H9 (cell line): ENCODE measurements at places on chromosomes 11 and 22. TPM values are rescaled to one million over a fixed set of nuclear protein-coding genes. Genes with fewer than 3 reads are reported as not detected.

DNA sequence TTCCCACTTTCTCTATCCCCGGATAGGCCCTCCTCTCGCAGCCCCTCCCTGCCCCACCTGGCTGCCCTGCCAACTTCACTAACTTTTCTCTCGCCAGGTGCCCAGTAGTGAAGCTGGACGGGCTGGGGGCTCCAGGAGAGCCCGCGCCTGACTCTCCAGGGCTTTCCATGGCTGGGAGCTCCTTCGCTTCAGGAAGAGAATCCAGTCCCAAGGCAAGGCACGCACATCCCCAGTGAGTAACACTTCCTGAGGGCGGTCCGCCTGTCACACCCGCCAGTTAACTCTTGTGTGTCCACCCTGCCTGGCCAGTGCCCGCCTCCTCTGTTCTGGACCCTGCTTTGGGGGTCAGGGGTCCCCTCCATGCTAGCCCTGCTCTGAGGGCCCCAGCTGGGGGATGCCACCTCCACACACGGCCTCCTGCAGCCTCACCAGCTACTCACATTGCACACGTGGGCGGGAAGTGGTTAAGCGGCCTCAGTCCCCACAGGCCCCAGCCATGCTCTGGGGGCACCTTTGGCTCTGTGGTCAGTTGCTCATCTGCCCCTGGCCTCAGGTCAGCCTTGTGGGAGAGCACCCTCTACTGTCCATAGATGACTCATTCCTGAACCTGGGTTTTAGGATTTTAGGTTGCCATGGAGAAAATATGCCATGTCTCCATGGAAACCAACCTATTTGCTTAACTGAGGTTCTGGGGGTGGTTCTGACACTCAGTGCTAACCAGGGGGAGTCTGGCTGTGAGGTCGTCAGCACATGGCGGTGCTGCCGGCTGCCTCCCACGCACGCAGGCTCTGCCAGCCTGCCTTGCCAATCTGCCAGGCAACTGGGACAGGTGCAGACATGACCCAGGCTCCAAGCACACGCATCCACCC is at the start of gene RIN1:
RIN1 (minus strand) TSS at position 201 of the 869 bp plus-strand sequence; CDS start at position 169, 32 bp downstream.
- H3K27ac ChIP-seq: no peak within 1 kb of the TSS
- H3K4me1 ChIP-seq: no peaks in the 10 kb centered on the region
- H3K36me3 ChIP-seq: peaks cover 20% of the 10 kb centered on the region
- H3K27me3 ChIP-seq: no peaks in the 10 kb centered on the region; the same call in 1 of the 2 replicates
- peak within 1 kb of the TSS; percentile 83 for H3K4me3 ChIP-seq

DNA sequence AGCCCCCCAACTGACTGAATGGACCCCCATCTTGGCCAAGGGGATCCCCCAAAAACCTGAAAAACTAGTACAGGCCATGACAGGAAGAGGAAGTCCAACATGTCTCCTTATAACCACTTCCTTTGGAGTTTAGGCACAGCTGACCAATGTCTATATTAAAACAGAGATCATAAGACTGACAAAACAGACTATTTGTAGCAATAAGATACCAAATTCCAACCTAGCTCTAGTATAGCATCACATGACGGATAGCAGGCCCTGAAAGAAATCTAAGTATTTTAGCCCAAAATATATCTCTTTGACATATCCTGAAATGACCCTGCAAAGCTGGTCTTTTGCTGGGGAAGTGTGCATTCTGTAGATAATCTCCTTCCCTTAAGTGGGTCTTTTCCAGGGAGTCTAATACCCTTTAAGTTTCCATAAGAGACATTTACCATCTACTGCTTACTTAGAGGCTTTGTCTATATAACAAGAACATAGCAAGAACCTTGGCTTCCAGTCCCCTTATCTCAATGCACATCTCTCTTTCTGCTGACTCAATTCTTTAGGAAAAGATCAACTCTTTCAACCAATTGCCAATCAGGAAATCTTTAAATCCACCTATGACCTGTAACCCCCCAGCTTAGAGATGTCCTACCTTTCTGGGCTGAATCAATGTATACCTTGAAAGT is 34.9 kb upstream of the ACER3 start:
- peaks cover 11% of the 10 kb centered on the region; the same call in 1 of the 2 replicates for H3K36me3 ChIP-seq
- no peak for DNase-seq
- no peak overlapping the region for H3K4me3 ChIP-seq

- H3K27me3 ChIP-seq: no peaks in the 10 kb centered on the region
- no peaks in the 10 kb centered on the region; the same call in 1 of the 2 replicates for H3K4me1 ChIP-seq
- no peaks in the 10 kb centered on the region for H3K36me3 ChIP-seq
These were observed 37.8 kb downstream of the PLEKHA7 start for GRCh38 chr11:16976379-16976778.

- H3K36me3 ChIP-seq: peaks cover 18% of the 10 kb centered on the region
- no peak overlapping the region for H3K4me3 ChIP-seq
- no peaks in the 10 kb centered on the region; the same call in 1 of the 2 replicates for H3K4me1 ChIP-seq
- DNase-seq: no peak
- H3K27ac ChIP-seq: no peak overlapping the region
These were observed 25.0 kb upstream of the KRTAP5-7 start for GRCh38 chr11:71502026-71502425.

GRCh38 chr11:110053848-110054414 is 39.3 kb upstream of the ZC3H12C start:
- no peak overlapping the region for H3K4me3 ChIP-seq
- H3K27ac ChIP-seq: no peak overlapping the region
- peaks cover 9% of the 10 kb centered on the region for H3K36me3 ChIP-seq
- H3K4me1 ChIP-seq: no peaks in the 10 kb centered on the region

DNA sequence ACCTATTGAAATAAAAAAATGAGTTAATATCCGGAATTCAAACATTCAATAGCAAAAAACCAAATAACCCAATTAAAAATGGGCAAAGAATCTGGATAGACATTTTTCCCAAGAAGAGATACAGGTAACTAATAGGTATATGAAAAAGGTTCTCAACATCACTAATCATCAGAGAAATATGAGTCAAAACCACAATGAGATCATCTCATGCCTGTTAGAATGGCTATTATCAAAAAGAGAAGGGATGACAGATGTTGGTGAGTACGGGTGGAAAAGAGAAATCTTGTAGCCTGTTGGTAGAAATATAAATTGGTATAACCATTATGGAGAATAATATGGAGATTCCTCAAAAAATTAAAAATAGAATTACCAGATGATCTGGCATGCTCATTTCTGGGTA is 26.9 kb upstream of the OR6M1 start:
- no peak overlapping the region for H3K27ac ChIP-seq
- H3K4me1 ChIP-seq: no peaks in the 10 kb centered on the region
- H3K4me3 ChIP-seq: no peak overlapping the region
- H3K27me3 ChIP-seq: no peaks in the 10 kb centered on the region
- no peak for DNase-seq
- peaks cover 3% of the 10 kb centered on the region for H3K36me3 ChIP-seq

DNA sequence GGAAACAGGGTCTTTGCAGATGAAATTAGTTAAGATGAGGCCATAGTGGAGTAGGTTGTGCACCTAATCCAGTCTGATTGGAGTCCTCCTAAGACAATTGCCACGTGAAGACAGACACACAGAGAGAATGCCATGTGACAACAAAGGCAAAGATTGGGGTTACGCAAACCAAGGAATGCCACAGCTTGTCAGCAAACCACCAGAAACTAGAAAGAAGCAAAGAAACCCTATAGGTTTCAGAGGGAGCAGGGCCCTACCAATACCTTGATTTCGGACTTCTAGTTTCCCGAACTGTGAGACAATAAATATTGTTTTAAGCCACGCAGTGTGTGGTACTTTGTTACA is 8.2 kb upstream of the LAYN start:
- no peaks in the 10 kb centered on the region for H3K27me3 ChIP-seq
- no peak overlapping the region for H3K27ac ChIP-seq
- H3K4me1 ChIP-seq: no peaks in the 10 kb centered on the region
- no peak for DNase-seq
- no peak overlapping the region for H3K4me3 ChIP-seq

- no peak overlapping the region for H3K4me3 ChIP-seq
- H3K27me3 ChIP-seq: no peaks in the 10 kb centered on the region
- peaks cover 4% of the 10 kb centered on the region; the same call in 1 of the 2 replicates for H3K4me1 ChIP-seq
- no peaks in the 10 kb centered on the region for H3K36me3 ChIP-seq
- no peak overlapping the region for H3K27ac ChIP-seq
- DNase-seq: no peak
These were observed 38.4 kb downstream of the ZC3H12C start for GRCh38 chr11:110131386-110132123.

DNA sequence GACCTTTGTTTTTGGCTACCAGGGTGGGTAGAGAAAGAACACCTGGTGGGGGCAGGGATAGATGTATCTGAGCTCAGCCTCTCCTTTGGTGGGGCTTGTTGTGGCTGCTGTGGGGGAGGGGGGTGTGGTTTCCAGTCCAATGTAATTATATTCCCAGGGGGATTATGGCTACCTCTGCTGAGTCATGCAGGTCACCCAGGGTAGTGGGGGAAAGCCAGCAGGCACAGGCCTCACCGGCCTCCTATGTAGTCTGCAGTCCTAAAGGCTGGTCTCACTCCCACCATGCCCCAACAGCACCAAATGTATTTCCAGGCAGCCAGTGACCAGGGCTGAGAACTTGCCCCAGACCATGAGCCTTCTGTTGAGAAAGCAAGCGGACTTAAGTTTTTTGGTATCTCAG is 119.6 kb downstream of the DYNC2H1 start:
- peaks cover 3% of the 10 kb centered on the region; the same call in 1 of the 2 replicates for H3K4me1 ChIP-seq
- no peak overlapping the region for H3K4me3 ChIP-seq
- H3K36me3 ChIP-seq: peaks cover 2% of the 10 kb centered on the region

GRCh38 chr11:68297812-68298658 is 14.4 kb upstream of the LRP5 start:
- no peaks in the 10 kb centered on the region for H3K27me3 ChIP-seq
- no peaks in the 10 kb centered on the region; the same call in 1 of the 2 replicates for H3K4me1 ChIP-seq
- no peak overlapping the region for H3K27ac ChIP-seq
- no peaks in the 10 kb centered on the region for H3K36me3 ChIP-seq
- DNase-seq: peak; percentile 85

DNA sequence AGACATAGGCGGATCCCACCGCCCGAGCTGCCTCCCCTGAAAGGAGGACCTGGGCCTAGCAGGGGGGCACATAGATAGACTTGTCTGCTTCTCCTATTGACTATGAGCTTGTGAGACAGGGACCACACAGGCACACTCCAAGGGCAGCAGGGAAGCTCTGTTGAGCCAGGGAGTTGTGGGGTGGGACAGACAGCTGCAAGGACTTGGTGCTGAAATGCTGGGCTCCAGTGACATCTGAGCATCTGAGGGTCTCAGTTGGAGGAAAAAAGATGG is 53.4 kb upstream of the ANO1 start:
- no peaks in the 10 kb centered on the region for H3K36me3 ChIP-seq
- no peak overlapping the region for H3K27ac ChIP-seq
- H3K27me3 ChIP-seq: no peaks in the 10 kb centered on the region

- no peak overlapping the region for H3K27ac ChIP-seq
- peaks cover 9% of the 10 kb centered on the region; the same call in 1 of the 2 replicates for H3K27me3 ChIP-seq
- peak; percentile 51 for DNase-seq
- no peaks in the 10 kb centered on the region for H3K4me1 ChIP-seq
- H3K36me3 ChIP-seq: peaks cover 4% of the 10 kb centered on the region
These were observed 32.9 kb upstream of the RELT start for GRCh38 chr11:73343076-73343873.

DNA sequence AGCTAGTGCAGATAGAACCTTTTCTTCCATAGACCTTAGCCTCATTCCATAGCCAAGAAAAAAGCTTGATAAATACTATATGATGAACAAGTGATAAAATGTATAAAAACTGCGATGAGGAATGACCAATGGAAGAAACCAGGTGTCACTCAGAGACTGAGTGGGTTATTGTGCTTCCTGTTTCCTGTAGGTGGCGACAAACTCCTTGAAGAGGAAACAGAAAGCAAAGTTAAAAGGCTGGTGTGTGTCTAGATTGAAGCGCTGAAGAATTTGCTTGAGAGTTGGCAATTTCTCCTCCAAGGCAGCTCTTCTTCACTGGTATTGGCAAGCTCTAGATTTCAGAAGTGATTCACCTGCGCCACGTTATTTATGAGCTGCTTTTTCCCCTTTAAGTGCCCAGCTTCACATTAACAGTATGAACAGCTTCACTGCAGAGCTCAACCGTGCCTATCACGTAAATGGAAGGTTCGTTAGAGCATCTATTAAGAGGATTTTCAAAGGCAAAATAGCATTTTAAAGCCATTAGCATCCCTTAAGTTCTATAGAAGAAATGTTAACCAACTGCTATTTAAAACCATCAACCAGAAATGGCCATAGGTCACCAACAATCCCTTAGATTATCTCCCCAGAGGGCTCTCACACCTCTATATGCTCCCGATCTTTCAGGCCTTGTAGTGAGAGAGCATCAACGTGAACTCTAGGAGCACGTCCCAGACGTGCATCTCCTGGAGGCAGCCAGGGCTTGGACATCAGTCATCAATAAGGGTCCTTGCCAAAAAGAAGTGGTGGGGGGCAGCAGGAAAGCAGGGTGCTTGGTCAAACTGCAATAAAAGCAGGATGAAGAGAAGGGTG is 179.4 kb downstream of the CADM1 start:
- no peaks in the 10 kb centered on the region for H3K27me3 ChIP-seq
- DNase-seq: peak; percentile 34
- H3K27ac ChIP-seq: no peak overlapping the region
- H3K4me1 ChIP-seq: no peaks in the 10 kb centered on the region

DNA sequence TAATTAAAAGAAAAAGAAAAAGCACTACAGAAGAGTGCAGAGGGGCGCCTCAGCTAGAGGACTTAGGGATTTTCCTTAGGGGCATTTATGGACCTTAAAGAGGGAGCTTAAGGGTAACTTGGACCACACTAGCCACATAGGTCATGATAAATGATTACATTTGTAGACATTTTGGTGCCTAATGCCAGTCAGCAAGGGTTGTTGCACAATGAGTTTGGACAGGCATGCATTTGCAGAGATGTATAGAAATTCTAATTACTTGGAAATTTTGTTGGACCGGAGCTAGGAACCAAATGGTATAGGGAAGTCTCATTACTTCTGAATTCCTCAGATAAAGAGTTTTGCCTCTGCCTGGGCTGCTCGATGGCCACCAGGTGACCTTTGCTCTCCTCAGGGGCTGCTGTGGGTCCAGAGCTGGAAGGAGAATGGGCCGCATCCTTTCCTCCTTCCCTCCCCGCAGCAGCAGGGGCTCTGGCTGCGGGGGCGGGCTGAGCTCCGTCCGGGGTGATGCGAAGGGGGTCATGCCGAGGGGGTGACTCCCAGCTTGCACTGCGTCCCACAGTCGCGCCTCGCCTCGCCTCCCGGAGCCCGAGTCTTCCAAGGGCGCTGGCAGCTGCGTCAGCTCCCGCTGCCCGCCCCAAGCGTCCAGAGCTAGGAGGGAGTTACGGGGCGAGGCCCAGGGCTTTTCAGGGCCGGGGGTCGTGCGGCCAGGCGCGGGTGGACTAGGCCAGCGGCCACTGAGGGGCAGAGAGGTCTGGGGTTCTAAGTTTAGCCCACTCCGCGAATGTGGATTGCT is 20.3 kb upstream of the MALAT1 start:
- DNase-seq: no peak
- no peaks in the 10 kb centered on the region for H3K36me3 ChIP-seq
- peaks cover 10% of the 10 kb centered on the region for H3K4me1 ChIP-seq
- no peak overlapping the region for H3K4me3 ChIP-seq

Gene MYRF
- total RNA-seq: 12.9 and 13.9 TPM in 2 replicates

Gene MRGPRE
- not detected in 2 replicates for total RNA-seq

Gene OR2AG1
- not detected in 2 replicates for total RNA-seq

Gene SERHL2
- 1.0 and 2.7 TPM in 2 replicates for total RNA-seq

Gene PLAAT3
- 188 and 198 TPM in 2 replicates for total RNA-seq

Gene SCARF2
- 10.8 and 12.7 TPM in 2 replicates for total RNA-seq

Gene FREY1
- 2.1 and 2.2 TPM in 2 replicates for total RNA-seq

Gene RFPL1
- total RNA-seq: not detected in 2 replicates

Gene KIF18A
- total RNA-seq: 25.3 and 25.9 TPM in 2 replicates

Gene TESMIN
- 42.1 and 45.2 TPM in 2 replicates for total RNA-seq

Gene KIRREL3
- total RNA-seq: 0.09 and 0.17 TPM in 2 replicates
